ENCODE measurements at places on chromosomes 5 and 9.

DNA sequence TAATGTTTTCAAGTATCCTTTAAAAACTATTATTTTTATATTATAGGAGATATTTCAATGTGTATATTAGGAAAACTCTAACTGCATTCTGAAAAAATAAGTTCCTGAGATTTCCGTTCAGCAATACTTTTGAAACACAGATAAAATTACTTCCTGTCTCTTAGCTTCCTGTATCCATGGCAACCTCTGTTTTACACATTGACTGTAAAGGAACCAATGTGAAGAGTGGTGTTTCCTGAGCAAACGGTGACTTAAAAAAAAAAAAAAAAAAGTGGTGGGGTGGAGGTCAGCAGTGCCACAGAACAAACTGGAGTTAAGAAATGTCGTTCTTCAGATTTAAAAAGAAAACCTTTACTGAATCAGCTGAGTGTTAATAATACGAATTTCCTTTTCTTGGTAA is at the start of gene LRRC70:
TSS of gene LRRC70 (plus strand) at position 280 of the 400 bp plus-strand sequence. CDS start 620 bp downstream, outside the sequence.
- DNase-seq = no peak

DNA sequence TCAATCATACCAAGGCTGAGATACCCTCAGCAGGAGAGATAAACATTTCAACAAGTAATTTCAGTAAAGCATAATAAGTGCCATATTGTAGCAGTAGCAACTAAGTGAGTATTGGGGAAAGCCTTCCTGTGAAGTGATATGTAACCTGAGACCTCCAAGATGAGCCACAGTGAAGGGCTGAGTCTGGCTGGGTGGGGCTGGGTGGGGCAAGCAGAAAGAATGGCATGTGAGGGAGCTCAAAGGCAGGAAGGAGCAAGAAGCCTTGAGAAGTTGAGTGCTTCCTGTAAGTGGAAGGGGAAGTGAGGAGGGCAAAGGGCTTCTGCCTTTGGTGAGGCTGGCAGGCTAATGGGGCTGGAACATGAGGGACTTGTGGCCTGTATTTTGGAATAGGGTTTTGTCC is 19.7 kb upstream of the ASTN2 start:
- DNase-seq = no peak

- DNase-seq = no peak
These were observed 567.1 kb downstream of the CSNK1G3 start for GRCh38 chr5:124079062-124079461.

DNA sequence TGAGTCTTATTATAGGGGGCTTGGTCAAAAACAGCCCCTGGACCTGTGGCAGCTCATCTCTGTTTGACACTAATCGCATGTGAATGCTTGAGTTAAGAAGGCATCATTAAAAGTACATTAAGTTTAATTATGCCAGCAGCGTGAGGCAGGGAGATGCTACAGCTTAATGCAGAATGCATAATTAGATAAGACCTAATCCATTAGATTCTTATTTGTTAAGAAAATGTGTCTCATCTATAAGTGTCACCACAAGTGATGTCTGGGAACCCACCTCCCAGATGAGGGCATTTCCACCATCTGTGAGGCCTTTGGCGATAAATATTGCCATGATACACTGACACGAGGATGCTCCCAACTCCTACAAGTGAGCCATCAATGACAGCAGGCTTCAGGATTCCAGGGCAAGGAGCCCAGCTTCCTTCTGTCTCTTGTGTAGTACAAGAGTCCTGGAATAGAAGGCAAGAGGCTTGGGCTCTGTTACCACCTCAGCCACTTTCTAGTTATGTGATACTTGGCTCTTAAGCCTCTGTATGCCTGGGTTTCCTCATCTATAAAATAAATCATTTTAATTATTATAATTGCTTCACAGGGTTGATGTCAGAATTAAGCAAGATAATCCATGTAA is 202.7 kb downstream of the FAM114A2 start:
- DNase-seq = no peak

GRCh38 chr9:120348951-120349429 is 231.0 kb downstream of the CDK5RAP2 start:
- DNase-seq = no peak

DNA sequence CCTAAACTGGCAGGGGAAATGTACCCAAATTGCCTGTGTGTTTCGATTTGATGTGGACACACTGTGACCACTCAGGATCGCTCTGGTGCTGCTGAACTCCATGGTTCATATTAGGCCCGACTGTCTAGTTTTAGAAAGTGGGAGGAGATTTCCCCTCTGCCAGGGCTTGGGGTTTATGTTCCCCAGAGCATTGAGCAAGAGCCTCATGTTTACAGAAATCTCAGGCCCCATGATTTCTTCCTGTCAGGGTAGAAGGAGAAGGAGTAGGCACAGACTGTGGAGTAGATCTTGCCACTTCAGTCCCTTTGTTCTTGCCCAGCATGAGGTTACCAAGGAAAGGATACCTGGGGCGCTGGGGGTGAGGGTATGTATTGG is 40.8 kb upstream of the GLRX start:
- DNase-seq = no peak

GRCh38 chr9:126122901-126123616 is 203.6 kb upstream of the MVB12B start:
- no peak for DNase-seq

GRCh38 chr5:75113354-75114113 is 61.2 kb upstream of the GCNT4 start:
- DNase-seq = no peak

GRCh38 chr5:61824396-61824795 is 481.6 kb upstream of the KIF2A start:
- no peak for DNase-seq

DNA sequence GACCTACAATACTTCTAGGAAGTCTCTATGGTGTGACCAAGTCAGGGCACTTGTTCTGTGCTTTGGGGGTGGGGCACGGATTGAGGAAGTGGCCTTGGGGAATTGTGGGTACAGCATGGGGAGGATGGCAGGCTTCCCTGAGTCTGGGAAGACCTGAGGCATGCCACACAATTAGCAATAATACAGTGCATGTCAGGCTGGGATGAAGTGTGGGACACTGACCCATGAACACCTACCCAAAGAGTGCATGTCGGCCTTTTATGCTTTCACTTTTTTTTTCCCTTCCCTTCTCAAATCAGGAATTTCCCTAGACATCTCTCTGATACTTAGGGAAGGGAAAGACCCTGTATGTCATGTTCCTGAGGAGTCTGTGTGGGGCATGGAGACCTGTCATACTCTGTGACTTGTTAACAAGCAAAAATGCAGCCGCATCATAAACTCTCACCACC is 146.4 kb downstream of the PALM2AKAP2 start:
- no peak for DNase-seq

DNA sequence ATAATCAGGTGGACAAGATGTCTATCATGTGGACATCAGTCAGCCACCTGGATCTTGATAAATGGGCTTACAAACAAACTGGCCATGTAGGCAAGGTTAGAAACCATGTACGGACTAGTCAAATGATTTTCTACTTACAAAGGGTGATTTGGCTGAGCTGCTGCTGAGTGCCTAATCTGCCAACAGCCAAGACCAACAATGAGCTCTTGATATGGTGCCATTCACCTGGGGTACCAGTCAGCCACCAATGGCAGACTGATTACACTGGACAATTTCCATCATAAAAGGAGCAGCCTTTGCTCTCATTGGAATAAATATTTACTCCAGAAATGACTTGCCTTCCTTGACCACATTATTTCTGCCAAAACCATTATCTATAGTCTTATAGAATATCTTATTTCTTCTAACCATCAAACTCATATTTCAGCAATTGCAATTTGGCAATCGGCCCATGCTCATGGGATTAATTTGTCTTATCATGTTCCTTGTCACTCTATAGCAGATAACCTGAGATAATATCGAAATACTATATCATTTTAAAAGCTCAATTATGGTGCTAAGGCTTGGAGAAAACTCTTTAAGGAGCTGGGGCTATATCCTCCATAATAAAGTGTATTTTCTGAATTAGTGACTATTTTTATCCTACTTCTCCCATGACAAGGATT is 135.1 kb downstream of the SLC25A46 start:
- DNase-seq = no peak

DNA sequence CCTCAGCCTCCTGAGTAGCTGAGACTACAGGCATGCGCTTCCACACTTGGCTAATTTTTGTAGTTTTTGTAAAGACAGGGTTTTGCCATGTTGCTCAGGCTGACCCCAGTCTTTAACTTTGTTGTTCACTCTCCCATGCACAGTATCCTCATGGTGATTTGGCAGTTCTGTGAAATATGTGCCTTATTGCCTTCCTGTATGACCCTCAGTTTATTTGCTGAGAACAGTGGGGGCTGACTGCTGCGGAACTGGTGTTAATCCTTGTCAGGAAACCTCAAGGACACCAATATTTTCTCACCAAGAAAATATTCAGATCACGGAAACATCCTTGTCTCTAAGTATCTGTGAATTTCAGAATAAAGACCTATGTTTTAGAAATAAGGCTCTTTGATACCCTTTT is 287.8 kb downstream of the ARRDC3 start:
- no peak for DNase-seq

- DNase-seq = no peak
These were observed 33.2 kb upstream of the C5orf46 start for GRCh38 chr5:147939431-147940114.

GRCh38 chr9:136289651-136290507 is 14.0 kb downstream of the CCDC187 start:
- DNase-seq = no peak

GRCh38 chr9:105187781-105188180 is 56.7 kb upstream of the SLC44A1 start:
- DNase-seq = no peak

DNA sequence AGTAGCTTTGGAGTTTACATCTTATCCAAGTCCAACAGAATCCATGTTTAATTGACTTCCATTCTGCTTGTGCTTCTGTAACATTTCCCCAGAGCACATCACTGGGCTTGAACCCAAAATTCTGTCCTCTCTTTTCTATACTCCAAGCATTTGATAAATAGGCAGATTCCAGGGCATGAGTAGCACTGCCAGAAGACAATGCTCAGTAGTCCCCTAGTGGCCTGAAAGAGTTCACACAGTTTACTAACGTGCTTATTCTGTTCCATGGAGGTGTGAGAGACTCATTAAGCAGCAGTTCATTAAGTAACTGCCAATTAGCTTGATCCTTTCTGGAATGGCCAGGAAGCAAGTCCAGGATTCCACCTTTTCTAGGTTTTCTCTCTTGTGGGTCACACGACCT is 9.4 kb upstream of the GABRA6 start:
- no peak for DNase-seq

DNA sequence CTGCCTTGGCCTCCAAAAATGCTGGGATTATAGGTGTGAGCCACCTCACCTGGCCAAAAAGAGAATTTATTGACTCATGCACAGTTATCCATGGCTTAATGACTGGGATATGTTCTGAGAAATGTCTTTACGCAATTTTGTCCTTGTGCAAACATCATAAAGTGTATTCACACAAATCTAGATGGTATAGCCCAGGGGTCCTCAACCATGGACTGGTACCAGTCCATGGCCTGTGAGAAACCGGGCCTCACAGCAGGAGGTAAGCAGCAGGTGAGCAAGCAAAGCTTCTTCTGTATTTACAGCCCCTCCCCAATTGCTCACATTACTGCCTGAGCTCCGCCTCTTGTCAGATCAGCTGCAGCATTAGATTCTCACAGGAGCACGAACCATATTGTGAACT is 12.4 kb upstream of the SIL1 start:
- DNase-seq = no peak
